ENCODE measurements at places on chromosomes 6 and 20.

GRCh38 chr20:35901678-35902544, 52.4 kb downstream of the SCAND1 start:
- DNase-seq = peak; percentile 94

DNA sequence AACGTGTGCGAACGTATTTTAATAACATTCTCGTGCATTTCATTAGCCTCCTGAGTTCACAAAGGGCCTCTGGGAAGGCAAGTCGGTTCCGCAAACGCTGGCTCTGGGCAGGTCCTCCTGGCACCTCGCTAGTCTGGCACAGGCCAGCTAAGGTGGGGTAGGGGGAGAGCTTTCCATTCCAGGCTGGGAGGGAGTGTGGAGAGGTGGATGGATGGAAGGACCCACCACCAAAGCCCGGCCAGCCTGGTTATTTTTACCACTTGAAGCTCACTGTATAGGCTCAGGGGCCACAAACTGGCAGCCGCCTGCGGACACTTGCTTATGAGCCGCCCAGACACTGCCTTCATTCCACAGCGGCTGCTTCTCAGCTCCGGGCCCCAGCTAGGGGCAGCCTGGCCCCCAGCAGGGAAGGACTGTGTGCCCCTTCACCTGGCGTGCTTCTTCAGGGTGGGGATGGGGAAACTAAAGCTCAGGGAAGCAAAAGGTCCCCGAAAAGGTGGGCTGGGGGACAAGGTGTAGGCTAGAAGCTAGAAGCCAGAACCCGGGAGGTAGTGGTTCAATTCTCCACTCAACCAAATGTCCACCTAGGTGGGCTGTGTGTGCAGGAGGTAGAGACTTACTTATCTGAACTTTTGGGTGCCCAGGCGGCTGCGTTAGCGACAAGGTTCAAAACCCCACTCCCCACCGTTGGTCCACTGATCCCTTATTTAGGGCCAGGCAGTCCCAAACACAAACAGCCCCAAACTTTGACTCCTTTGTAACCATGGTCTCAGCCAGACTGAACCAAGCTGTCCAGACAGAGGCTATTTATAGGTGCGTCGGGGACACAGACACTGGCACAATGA, 1.7 kb downstream of the PMEPA1 start:
- peak; percentile 21 for DNase-seq

DNA sequence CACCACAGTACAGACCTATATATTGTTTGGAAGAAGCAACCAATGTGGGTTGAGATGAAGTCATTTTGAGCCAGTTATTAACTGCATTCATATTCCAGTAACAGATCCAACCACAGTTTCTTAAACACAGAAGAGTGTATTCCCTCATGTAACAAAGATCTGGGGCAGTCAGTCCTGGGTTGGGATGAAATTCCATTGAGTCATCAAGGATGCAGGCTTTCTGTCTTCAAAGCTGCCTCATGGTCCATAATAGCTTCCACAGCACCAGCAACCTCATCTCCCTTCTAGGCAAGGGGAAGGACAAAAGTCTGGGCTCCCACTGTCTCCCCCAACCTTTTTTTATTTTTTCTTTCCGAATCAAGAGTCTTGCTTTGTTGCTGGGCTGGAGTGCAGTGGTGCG, 2.9 kb upstream of the SOD2 start:
- peak; percentile 57 for DNase-seq

GRCh38 chr6:118292558-118292957, 255.5 kb upstream of the PLN start:
- no peak for DNase-seq

DNA sequence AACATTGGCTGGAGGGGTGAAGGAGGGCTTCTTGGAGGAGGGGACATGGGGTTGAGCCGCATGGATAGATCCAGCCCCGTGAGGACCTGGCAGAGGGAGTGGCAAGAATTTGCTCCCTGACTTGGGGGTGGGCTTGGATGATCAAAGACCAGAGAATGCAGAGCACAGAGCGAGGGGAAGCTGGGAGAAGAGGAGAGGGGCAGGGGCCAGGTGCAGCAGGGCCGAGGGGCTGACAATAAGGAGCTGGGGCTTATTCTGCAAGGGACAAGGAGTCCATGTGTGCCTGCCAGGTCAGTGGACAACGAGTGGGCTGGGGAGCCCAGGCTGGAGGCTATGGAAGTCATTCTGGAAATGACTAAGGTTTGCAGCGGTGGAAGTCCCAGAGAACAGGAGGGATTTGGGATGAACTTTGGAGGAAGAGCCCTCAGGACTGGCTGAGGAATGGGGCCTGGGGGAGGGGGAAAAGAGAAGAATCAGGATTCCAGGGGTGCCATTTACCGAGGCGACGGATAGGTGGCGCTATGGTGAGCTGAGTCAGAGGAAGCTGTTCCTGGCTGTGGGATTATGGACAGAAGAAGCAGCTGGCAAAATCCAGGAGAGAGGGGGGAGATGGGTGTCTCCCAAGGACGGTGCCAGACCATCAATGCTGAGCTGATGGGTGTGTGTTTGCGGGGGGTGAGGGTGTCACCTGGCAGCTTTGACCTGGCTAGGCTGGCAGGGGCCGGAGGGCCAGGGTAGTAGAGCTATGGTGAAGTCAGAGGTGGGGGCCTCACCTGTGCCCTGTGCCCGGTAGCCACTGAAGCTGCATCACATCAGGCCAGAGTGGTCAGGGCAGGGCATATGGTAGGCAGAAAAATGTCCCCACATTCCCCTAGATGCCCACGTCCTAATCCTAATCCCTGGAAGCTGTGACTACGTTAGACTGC, 7.8 kb downstream of the KCNG1 start:
- peak; percentile 66 for DNase-seq

DNA sequence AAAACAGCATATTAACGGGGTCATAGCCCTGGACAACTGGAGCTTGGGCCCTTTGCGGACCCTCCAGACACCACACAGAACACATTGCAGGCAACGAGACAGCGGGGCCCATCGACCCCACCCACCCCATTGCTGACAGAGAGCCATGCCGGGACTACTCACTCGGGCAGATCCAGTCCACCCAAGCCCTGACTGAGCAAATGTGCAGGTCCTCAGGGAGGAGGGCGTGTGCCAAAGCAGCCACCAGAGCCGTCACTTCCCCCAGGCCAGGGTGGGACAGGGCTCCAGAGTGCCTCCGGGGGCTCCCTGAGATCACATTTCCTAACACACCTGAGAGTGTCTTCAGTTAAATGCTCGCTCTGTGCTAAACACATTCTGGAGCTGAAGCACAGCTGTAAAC, 114.9 kb downstream of the CDH4 start:
- no peak for DNase-seq

- no peak for DNase-seq
Measured at GRCh38 chr6:124482071-124482491, 480.2 kb upstream of the RNF217 start.

DNA sequence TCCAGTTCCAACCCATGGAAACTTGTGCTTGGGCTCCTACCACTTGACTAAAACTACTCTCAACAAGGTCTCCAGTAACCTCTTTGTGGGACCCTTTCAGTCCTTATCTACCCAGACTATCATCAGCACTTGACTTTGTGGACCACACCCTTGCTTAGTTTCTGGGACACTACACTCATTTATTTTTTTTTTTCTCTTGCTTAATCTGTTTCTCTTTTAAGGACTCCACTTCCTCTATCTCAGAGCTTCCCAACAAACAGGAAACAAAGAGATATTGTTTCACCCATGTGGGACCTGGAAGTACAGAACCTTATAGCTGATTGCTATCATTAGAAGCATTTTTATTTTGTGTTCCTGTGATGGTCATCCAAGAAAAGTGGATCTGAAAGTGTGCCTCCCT, 28.8 kb upstream of the ME1 start:
- DNase-seq = no peak

GRCh38 chr20:42565235-42565995, 624.3 kb downstream of the PTPRT start:
- no peak for DNase-seq

- no peak for DNase-seq
Measured at GRCh38 chr6:17150096-17150495, 48.2 kb downstream of the STMND1 start.

DNA sequence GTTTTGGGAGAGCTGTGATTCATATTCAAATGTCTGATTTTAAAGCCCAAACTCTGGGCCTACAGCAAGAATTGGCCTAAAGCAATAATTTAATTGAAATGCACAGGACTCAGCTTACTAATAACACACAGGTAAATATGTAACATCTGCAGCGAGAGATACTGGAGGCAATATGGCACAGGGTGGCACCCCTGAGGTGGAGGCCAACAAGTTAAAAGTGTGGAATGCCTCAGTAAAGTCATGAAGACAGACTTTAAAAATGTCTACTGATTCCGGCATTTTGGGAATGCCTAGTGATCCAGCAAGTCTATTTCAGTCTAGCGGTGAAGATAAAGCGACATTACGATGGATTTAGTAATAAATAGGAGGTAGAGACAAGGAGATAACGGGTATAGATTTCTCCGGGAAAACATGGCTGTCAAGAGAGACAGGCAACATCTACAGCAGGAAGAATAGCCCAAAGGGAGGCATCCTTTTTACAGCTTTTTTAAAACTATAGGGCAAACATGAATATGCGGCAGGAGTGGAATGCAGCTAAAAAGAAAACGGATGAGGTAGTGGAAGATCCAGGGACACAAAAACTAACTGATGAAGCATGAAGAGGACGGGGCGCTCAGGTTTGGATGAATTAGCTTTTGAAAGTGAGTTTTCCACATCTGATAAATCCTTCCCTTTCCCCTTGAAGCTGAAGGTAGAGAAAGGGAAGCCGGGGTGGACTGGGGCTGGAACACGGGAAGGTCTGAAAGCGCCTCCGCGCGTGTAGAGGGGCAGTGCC, 1.2 kb downstream of the NANP start:
- no peak for DNase-seq

GRCh38 chr6:46302816-46303215, 132.0 kb upstream of the ENPP5 start:
- DNase-seq = no peak

DNA sequence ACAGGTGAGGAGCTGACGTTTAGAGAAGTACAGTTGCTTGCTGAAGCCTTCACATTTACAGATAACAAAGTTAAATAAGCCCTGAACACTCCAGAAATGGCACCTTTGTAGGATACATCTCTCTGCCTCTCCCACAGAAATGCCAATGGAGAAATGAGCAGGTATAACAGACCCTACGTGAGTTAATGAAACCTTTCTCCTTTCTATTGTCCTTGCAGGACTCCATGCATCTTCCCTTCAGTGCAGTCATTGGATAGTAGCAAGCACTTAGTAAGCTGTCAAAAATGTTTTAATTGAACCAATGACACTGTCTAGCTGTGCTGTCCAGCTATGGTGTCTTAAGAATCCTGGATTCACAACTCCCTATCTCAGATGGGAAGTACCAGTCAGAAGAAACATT, 8.1 kb upstream of the RRBP1 start:
- no peak for DNase-seq

GRCh38 chr20:22921595-22922421, 113.3 kb upstream of the SSTR4 start:
- peak; percentile 59 for DNase-seq

GRCh38 chr6:140285471-140285870, 911.0 kb upstream of the CITED2 start:
- no peak for DNase-seq

DNA sequence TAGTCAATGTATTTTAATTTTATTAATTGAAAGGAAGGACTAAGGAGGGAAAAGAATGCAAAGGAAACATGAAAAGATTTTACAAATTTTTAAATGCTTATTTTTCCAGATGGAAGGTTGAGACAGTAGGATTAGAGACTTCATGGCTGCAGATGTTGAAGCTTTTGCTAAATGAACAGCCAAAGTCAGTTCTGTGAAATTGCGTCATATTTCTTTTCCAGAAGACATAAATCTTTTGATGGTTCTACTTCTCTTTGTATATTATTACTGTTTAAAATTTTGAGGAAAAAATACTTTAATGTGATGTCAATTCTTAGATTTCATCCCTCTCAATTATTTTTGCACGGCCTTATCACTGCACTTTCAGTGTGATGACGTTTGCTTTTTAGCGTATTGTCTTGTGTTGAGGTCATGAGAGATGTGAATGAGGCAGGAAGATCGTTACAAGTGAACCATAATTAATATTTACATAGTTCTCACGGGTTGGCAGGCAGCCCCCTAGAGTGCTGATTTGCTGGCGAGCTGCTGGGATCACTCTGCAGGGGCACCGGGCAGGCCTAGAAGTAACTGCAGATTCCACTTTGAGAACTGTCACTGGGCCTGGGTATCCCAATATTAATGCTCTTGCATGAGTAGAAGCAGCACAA, 158.1 kb downstream of the TBXT start:
- no peak for DNase-seq

- DNase-seq = no peak
Measured at GRCh38 chr20:986733-987355, 15.3 kb downstream of the RSPO4 start.

GRCh38 chr20:1983301-1983700, 10.6 kb downstream of the PDYN start:
- DNase-seq = no peak

DNA sequence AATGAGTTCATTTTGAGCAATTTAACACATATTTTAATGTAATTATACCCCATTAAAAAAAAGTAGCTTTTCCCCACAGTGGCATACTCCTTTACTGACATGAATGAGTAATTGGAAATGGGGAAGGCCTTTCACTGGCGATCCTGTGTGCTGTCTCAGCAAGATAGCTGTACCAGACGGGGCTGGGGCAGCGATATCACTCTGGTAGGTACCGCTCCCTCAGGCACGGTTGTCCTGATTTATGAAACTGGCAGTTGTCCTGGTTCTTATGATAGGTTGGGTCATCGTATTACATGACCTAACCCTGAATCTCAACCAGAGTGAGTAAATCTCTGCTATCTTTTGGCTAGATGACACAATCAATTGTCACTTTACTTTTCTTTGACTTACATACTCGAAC, 355.0 kb upstream of the MAP3K7 start:
- DNase-seq = no peak

GRCh38 chr20:8000796-8001195, 18.8 kb downstream of the TMX4 start:
- no peak for DNase-seq

DNA sequence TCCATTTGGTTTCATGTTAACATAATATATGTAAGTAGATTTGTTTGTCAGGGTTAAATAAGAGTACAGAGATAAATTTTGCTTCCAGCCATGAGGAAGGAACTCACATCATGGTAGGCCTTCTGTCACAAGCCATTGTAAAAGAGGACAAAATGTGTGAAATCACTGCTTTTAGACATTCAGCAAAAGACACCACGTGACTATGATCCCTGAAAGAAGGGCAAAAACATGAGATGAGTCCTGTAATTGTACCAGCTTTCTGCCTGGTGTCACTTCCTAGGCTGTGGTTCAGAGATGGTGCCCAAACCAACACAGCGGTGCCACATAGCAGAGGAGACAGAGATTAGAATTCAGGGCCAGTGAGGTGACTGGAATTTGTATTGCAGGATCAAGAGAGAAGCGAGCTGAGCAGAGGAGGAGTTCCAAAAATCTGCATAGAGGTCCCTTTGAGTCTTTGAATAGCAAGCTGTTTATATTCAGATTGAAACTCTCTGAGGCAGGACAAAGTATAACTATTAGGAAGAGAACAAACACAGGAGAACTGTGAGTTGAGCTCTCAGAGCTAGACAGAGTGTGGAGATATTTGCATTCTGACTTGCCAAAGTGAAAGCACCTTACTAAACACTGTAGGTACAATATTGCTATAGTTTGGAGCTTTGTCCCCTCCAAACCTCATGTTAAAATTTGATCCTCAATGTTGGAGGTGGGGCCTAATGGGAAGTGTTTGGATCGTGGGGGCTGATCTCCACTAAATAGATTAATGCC, 52.6 kb upstream of the PDE7B start:
- DNase-seq = no peak

GRCh38 chr20:3613821-3614440, 49.3 kb downstream of the GFRA4 start:
- DNase-seq = peak; percentile 31

All from iris pigment epithelial cell (primary cell).